ENCODE measurements at places on chromosomes 3 and 15. TPM values are rescaled to one million over a fixed set of nuclear protein-coding genes. Genes with fewer than 3 reads are reported as not detected.

- no peak for DNase-seq
- no peaks in the 10 kb centered on the region for H3K27me3 ChIP-seq
- no peaks in the 10 kb centered on the region for H3K4me1 ChIP-seq
- no peak overlapping the region for H3K4me3 ChIP-seq
- no peaks in the 10 kb centered on the region for H3K36me3 ChIP-seq
These were observed 63.5 kb upstream of the C2CD4B start for GRCh38 chr15:62228604-62229003.

GRCh38 chr15:81357180-81357686 is 16.8 kb downstream of the TMC3 start:
- H3K4me3 ChIP-seq = no peak overlapping the region
- DNase-seq = no peak
- H3K4me1 ChIP-seq = no peaks in the 10 kb centered on the region
- H3K36me3 ChIP-seq = no peaks in the 10 kb centered on the region
- no peaks in the 10 kb centered on the region for H3K27me3 ChIP-seq
- no peak overlapping the region for H3K27ac ChIP-seq

DNA sequence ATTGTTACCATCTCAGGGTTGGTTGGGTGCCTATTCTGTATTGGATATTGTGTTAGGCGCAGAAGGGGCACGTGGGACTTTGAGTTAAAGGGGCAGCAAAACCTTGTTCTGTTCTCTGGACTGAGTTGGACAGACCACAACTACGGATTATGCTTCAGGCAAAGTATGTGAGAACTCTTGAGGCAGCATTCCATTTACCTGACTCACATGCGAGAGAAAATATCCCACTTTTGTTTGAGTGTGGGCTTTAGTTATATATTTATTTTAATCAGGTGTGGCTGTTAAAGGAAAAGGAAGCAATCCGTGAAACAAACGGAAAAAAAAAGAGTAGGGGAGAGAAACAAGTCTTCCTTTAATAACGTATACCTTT is 627 bp upstream of the PLS1 start:
- peak overlapping the region; percentile 69 for H3K4me3 ChIP-seq
- H3K27ac ChIP-seq = peak overlapping the region; percentile 79
- no peak for DNase-seq

DNA sequence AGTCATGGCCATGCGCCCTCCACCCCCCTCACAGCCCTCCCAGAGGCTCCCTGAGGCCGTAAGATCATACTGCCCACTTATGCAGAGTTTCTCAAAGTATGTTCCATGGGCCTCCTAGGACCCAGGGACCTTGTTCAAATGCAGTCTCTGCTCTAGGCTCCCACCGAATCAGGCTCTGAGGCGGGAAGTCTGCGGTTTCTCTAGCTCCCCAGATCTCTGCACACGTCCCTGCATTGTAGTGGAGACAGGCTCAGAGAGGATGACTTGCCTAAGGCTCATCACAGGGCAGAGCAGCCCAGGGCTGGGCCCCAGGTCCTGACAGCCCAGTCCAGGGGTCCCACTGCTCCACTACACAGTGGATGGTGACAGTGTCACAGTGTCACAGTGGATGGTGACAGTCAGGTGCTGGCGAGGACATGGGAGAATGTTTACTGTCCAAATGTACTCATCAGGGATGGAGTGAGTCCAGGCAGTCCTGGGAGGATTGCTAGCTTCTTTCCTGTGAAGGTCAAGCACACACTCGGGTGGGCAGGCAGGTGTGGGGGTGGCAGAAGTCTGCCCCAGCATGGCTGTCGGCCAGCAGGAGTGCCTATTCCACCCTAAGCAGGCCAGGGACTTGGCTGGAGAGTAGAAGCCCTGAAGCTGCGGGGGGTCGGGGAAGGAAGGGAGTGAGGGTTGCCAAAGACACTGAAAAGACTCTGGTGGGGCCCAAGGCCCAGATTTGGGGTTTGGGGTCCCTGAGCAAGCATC is 12.4 kb downstream of the ANKRD63 start:
- no peak overlapping the region for H3K27ac ChIP-seq
- no peaks in the 10 kb centered on the region for H3K36me3 ChIP-seq
- DNase-seq = no peak
- no peaks in the 10 kb centered on the region for H3K4me1 ChIP-seq

- H3K27ac ChIP-seq = no peak overlapping the region
- no peaks in the 10 kb centered on the region for H3K36me3 ChIP-seq
- H3K4me1 ChIP-seq = no peaks in the 10 kb centered on the region
- no peak overlapping the region for H3K4me3 ChIP-seq
- no peaks in the 10 kb centered on the region for H3K27me3 ChIP-seq
- no peak for DNase-seq
These were observed 4.3 kb upstream of the CCR4 start for GRCh38 chr3:32946973-32947788.

DNA sequence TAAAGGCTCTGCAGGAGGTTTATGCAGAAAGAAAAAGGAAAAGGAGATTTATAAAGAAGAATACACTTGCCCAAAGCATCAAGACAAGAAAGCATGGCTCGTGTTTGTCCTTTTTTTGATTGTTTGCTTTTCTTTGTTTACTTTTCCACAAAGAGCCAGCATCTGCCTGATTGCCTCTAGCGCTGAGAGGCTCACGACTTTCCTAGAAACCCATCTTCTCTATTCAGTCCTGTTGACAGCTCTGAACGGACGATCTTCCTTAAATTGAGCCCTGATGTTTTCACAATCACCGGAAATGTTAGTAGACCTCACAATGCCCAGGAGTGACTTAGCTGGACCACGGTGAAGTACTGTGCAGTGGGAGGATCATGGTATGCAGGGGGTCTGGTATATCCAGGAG is 12.4 kb downstream of the GP5 start:
- H3K36me3 ChIP-seq = no peaks in the 10 kb centered on the region
- H3K4me1 ChIP-seq = no peaks in the 10 kb centered on the region
- no peaks in the 10 kb centered on the region for H3K27me3 ChIP-seq
- H3K27ac ChIP-seq = no peak overlapping the region

DNA sequence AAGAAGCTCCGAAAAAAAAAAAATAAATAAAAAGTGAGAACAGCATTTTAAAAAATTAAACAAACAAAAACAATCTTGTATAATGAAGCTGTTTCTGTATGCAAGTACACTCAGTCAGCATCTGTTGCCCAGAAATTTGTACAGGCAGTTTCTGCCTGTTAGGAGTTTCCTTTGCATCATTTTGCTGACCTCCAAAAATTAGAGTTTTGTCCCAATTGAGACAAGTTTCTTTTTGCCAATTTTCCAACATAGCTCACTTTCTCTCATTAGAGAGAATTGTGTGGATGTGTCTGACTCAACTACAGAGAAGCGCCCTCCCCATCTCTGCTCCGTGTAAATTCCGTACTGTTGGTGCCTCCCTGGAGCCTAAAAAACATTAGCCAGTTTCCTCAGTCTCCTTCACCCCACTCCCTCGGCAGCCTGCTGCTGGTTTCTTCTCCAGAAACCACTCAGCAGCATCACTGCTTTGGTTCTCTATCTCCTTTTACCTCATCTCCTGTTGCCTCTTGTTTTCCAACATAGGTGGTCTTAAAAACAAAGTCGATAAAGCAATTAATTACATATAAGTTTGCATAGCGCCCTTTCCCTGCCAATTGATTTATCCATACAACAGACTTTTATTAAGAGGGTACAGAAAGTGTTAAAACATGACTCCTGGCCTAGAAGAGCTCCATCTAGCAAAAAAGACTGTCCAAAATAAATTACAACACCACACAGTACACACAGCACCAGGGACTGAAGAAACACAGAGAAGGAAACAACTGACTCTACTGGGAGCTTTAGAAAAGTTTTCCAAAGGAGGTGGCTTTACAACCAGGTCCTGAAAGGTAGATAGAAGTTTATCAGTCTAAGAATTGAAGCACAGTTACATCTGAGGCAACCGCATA is 286.7 kb downstream of the SHOX2 start:
- no peak for DNase-seq
- no peak overlapping the region for H3K4me3 ChIP-seq
- H3K27ac ChIP-seq = no peak overlapping the region
- H3K36me3 ChIP-seq = no peaks in the 10 kb centered on the region

DNA sequence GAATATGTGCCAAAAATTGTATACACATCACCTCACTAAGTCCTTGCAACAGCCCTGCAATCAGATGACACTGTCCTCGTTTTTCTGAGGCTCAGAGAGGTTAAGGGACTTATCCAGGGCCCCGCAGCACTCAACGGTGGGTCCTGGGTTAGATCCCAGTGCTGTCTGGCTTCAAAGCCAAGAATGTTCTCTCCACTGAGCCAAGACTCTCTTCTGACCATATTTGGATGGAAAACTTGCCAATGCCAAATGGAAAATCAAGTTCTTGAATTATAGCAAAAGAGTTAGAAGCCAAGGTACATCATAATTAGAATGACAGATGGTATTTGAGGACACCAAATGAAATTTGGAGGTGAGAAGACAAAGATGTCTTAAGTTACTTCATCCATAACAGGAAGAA is 75.9 kb downstream of the NCEH1 start:
- H3K36me3 ChIP-seq = peaks cover 20% of the 10 kb centered on the region
- H3K4me3 ChIP-seq = no peak overlapping the region
- DNase-seq = no peak
- no peaks in the 10 kb centered on the region for H3K27me3 ChIP-seq
- no peaks in the 10 kb centered on the region for H3K4me1 ChIP-seq

- no peaks in the 10 kb centered on the region for H3K4me1 ChIP-seq
- peak; percentile 65 for DNase-seq
- no peak overlapping the region for H3K4me3 ChIP-seq
- no peak overlapping the region for H3K27ac ChIP-seq
- H3K27me3 ChIP-seq = no peaks in the 10 kb centered on the region
These were observed 277.4 kb downstream of the ROBO1 start for GRCh38 chr3:79490165-79491028.

DNA sequence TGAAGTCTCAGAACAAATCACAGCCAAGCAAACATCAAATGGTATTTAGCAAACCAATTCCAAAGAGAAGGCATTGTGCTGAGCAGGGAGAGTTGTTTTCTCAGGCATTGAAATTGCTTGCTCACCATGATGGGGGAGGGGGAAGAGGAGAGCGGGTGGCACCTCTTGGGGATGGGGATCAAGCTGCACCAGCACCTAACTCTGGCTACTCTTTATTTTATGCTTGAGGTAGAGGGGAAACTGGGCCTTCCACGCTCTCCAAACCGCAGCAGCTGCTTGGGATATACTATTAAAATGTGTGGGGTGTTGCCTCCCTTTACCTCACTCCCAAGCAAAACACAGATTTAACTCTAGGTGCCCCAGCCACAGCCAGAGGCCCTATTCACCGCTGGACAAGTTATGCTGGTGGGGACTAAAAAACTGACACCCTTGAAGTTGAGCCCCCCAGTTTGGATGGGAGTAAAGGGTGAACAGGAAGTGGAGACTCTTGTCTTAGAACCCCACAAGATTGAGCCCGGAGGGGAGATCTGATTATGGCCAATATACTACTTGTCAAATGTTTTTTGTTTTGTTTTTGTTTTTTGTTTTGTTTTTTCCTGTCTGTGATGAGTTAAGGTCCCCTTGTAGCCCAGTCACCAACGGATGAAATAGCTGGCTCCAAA is 5.0 kb upstream of the FOXB1 start:
- no peak overlapping the region for H3K4me3 ChIP-seq
- peaks cover 13% of the 10 kb centered on the region for H3K4me1 ChIP-seq
- peaks cover 99% of the 10 kb centered on the region for H3K27me3 ChIP-seq
- H3K27ac ChIP-seq = no peak overlapping the region

DNA sequence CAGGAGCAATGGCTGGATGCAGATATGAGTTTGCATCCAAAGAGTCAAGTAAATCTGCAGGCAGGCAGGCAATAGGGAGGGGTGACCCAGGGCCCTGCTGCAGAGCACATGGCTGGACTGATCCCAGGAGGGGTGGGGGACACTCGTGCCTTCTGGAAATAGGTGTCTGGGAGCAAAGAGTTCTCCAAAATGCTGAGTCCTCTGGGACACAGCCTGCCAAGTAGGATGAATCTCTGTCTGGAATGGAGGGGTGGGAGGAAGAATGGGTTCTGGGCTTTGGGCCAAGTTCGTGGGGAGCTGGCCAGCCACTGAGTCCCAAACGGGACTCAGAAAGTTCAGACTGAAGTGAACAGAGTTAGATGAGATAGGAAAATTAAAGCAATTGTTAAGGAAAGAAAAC is 214.5 kb downstream of the MTHFS start:
- H3K27ac ChIP-seq = no peak overlapping the region
- H3K36me3 ChIP-seq = no peaks in the 10 kb centered on the region
- no peaks in the 10 kb centered on the region for H3K27me3 ChIP-seq
- no peak for DNase-seq
- H3K4me1 ChIP-seq = no peaks in the 10 kb centered on the region

GRCh38 chr3:125151442-125151817 is 61.1 kb downstream of the SLC12A8 start:
- H3K27ac ChIP-seq = no peak overlapping the region
- H3K36me3 ChIP-seq = no peaks in the 10 kb centered on the region
- no peaks in the 10 kb centered on the region for H3K27me3 ChIP-seq
- DNase-seq = no peak
- no peak overlapping the region for H3K4me3 ChIP-seq

- H3K36me3 ChIP-seq = no peaks in the 10 kb centered on the region
- no peak overlapping the region for H3K27ac ChIP-seq
- H3K27me3 ChIP-seq = no peaks in the 10 kb centered on the region
- no peak overlapping the region for H3K4me3 ChIP-seq
- DNase-seq = no peak
These were observed 24.7 kb upstream of the MCTP2 start for GRCh38 chr15:94206463-94207167.

DNA sequence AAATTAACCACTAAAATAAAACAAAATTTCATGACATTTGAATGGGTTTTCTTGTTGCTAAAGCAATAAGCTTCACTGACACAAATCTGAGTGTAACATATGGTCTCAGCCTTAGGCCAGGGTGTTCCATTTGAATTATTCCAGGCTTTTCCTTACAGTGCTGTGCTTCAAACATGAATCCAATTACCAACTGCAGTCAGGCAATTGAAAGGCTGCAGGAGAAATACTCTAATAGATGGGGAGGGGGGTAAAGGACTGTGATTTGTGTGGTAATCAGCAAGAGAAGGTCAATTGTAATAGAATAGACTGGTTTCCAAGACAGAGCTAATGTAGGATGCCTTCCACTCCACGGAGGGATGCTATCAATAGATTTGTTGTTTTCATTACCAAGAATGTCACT is 466.7 kb downstream of the C3orf38 start:
- no peaks in the 10 kb centered on the region for H3K27me3 ChIP-seq
- no peaks in the 10 kb centered on the region for H3K4me1 ChIP-seq
- H3K27ac ChIP-seq = no peak overlapping the region

Gene ARHGAP31
- total RNA-seq = 117 TPM

Gene CTXND1
- total RNA-seq = 1.9 TPM

Gene LOXL1
- total RNA-seq = 11.1 TPM

Gene FMN1
- total RNA-seq = 33.5 TPM

Gene GOLGA6L9
- total RNA-seq = 3.4 TPM

Gene CFAP44
- total RNA-seq = 10.3 TPM

Gene MINDY2
- 31.2 TPM for total RNA-seq

Gene FSIP1
- total RNA-seq = 0.96 TPM

Gene PP2D1
- not detected for total RNA-seq

Gene ESYT3
- 66.4 TPM for total RNA-seq

Gene LRTM1
- not detected for total RNA-seq
